ENCODE measurements at places on chromosomes 7 and 10.
A peak's percentile ranks its signal among the peaks of the same experiment; 100 is the strongest.

- DNase-seq = no peak
Measured at GRCh38 chr7:36513393-36513792, 123.7 kb downstream of the ANLN start.

DNA sequence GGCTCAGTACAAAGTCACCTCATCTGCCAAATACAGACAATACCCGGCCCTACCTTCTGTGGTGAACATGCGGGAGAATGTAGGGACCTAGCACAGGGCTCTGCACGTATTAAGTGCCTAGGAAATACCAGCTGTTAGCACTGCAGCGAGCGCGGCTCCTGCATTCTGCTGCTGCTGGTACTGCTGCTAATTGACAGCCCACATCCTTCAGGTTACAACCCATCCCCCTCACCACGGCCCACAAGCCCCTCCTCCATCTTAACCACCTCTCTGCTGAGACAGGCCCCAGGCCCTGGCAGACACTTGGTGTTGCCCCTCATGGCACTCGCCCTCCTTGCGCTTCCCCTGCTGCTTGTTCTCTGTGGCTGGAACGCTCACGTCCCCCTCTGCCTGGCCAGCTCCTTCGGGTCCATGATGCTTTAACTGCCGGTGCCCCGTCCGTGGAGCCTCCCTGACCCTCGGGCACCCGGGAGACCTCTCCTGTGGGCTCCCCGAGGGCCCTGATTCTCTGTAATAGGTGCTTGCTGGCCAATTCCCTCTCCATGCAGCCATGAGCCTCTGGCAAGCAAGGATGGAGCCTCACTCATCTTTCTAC lies 53.3 kb upstream of the LOXL4 start:
- DNase-seq = no peak

DNA sequence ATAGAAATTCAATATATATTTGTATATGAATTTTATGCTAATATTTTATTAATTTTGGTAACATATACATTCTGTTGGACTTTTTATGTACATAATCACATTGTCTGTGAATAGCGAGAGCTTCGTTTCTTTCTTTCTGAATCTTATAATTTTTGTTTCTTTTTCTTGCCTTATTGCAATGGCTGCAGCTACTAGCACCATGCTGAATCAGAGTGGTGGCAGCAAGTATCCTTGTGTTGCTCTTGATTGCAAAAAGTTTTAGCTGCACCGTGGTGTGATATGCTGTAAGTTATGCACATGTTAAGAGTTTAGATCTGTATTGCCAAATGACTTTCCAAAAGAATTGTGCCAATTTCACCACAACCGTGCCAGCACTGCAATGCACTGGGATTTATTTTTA lies 32.6 kb downstream of the ELFN1 start:
- DNase-seq = no peak

- peak; percentile 35 for DNase-seq
Measured at GRCh38 chr7:99949645-99950228, 20.3 kb upstream of the GJC3 start.

- DNase-seq = no peak
Measured at GRCh38 chr7:51250512-51250911, 66.1 kb downstream of the COBL start.

- DNase-seq = no peak
Measured at GRCh38 chr10:123938890-123939289, 47.3 kb upstream of the CPXM2 start.

- DNase-seq = peak; percentile 17
Measured at GRCh38 chr7:112970771-112971170, 115.9 kb downstream of the GPR85 start.

GRCh38 chr7:91383053-91383904 lies 119.0 kb downstream of the FZD1 start:
- no peak for DNase-seq

- no peak for DNase-seq
Measured at GRCh38 chr7:55784151-55784550, 78.4 kb downstream of the SEPTIN14 start.

DNA sequence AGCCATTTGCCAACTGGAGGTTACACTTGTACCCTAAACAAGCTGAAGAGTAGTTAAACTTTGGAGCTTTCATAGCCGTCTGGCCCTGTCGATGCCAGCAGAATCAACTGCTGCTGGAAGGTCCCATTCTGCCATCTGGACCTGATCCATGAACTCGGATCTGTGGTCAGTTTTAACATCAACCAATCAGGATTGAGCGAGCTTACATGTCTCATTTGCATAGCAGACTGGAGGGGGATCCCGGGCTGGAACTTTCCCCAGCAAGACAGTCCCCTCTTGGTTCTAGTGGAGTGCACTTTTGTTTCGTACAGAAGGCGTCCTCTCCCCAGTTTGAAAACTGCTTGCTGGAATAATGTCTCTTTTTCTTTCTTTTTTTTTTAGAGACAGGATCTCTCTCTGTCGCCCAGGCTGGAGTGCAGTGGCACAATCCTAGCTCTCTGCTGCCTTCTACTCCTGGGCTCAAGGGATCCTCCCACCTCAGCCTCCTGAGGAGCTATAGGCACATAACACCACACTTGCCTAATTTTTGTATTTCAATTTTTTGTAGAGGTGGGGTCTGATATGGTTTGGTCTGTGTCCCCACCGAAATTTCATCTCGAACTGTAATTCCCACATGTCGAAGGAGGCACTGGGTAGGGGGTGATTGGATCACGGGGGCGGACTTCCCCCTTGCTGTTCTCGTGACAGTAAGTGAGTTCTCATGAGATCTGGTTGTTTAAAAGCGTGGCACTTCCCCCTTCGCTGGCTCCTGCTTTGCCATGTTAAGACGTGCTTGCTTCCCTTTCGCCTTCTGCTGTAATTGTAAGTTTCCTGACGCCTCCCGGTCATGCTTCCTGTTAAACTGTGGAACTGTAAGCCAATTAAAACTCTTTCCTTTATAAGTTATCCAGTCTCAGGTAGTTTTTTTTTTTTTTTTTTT lies 42.8 kb upstream of the SEPHS1 start:
- peak; percentile 44 for DNase-seq

- no peak for DNase-seq
Measured at GRCh38 chr7:129315960-129316359, 91.1 kb downstream of the AHCYL2 start.

DNA sequence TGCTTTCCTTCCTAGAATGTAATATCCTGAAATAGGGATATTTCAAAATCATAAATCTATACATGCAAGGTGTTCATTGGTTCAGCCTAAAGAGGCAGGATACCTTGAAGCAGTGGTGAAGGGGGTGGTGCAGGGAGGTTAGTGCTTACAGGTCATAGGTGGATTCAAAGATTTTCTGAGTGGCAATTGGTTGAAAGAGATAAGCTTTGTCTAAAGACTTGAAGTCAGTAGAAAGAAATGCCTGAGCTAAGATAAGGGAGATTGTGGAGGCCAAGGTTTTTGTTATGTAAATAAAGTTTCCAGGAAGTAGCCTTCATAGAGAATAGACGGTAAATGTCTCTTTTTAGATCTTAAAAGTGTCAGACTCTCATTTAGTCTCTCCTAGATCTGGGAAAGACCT lies 741.2 kb upstream of the ZWINT start:
- DNase-seq = no peak

- no peak for DNase-seq
Measured at GRCh38 chr10:7409045-7409731, 1.6 kb downstream of the SFMBT2 start.

GRCh38 chr7:155994279-155994811 lies 182.1 kb upstream of the SHH start:
- DNase-seq = no peak

GRCh38 chr10:29369419-29369818 lies 80.5 kb downstream of the LYZL1 start:
- no peak for DNase-seq

- no peak for DNase-seq
Measured at GRCh38 chr7:3027005-3027845, 16.4 kb downstream of the CARD11 start.

GRCh38 chr10:104120903-104121484 lies 977 bp upstream of the SFR1 start:
- DNase-seq = peak; percentile 98

DNA sequence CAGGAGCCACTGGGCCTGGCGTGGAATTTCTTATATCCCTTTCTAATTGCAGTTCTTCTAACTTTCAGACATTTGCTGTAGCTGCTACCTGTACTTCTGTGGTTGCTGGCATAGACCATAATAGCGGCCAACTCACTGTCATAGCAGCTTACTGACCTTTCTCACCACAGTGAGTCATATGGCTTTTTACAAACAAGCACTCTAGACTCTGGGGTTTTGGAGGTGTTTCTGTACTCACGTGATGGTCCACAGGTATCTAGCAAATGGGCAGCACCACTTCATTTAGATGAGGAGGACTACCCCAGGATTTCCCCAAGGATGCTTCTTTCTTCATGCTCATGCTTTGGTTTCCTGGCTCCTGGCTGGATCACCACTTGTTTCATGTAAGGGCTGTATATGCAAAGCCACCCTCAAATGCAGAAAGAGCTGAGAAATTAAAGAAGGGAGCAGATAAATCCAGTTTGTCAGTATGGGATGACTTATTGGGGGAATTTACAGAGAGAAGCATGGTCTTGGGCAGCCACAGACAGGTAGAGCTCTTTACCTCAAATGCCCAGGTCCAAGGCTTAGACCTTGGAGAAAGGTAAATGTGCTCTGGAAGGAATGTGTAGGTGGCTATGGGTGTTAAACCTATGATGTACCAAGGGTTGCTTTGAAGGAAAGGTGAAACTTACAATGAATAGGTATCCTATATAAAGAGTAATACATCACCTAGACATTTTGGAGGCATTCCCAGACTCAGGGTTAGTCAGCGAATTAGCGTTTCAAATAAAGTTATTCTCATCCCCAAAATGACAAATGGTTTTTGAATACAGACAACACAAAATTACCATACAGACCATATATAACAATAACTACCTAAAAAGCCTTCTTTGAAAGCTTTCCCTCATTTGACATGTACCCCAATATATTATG lies 15.9 kb upstream of the SLC25A16 start:
- peak; percentile 67 for DNase-seq

DNA sequence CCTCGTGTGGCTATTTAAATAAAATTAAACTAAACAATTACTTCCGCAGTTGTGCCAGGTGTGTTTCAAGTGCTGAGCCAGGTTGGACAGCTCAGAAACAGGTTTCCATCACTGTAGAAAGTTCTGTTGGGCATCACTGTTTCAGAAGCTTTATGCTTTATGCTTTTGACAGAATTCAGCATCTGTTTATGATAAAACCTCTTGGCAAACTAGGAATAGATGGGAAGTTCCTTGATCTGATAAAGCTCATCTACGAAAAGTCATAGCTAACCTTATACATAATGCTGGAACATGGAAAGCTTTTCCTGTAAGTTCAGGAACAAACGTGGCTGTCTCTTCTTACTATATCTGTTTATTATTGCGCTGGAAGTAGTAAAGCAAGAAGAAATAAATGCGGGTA lies 143.4 kb downstream of the DOCK1 start:
- DNase-seq = no peak

GRCh38 chr10:12218991-12219390 lies 23.0 kb downstream of the CDC123 start:
- no peak for DNase-seq

DNA sequence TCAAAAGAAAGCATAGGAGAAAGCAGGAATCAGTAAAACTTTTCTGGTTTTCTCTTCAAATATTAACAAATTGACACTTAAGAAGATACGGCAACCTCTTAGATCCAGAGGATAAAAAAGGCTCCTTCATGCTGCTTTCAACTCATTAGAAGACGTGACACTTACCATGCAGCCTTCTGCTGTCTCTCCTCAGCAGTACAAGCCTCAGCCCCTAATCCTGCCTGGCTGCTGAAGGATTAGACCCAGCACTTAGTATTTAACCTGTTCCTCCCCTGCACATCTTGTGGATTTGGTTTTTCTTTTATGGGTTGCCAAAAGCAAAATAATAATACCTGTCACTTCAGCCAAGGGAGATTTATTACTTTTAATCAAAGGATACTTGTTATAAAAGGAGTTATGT lies 108.4 kb downstream of the LYZL1 start:
- no peak for DNase-seq

- no peak for DNase-seq
Measured at GRCh38 chr7:50856231-50856630, 73.5 kb upstream of the GRB10 start.

GRCh38 chr10:112953174-112954159 lies 3.4 kb downstream of the TCF7L2 start:
- DNase-seq = peak; percentile 52

- DNase-seq = no peak
Measured at GRCh38 chr10:20658158-20658557, 239.0 kb downstream of the NEBL start.

DNA sequence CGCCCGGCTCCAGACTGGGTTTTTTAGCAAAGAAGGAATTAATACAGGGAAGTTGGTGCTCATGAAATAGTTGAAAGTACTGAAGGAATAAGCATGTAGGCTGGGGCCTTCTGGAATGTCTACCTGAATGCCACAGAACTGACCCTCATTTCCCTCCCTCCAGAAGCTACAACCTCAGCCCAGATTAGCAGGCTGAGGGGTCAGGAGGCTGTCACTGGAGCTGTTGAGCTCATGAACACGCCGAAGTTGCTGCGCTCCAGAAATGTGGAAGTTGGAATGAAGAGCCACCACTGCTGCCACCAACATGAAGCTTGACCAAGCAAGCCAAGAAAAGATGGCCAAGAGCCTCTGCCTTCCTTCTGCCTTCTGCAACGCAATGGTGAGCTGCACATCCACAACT lies 52.2 kb upstream of the KMT2E start:
- no peak for DNase-seq

GRCh38 chr10:24706479-24707118 lies 17.1 kb downstream of the ARHGAP21 start:
- peak; percentile 48 for DNase-seq

GRCh38 chr7:47688311-47689100 lies 106.6 kb upstream of the TNS3 start:
- DNase-seq = no peak

GRCh38 chr10:76553263-76554032 lies 1084.2 kb downstream of the KCNMA1 start:
- DNase-seq = no peak

DNA sequence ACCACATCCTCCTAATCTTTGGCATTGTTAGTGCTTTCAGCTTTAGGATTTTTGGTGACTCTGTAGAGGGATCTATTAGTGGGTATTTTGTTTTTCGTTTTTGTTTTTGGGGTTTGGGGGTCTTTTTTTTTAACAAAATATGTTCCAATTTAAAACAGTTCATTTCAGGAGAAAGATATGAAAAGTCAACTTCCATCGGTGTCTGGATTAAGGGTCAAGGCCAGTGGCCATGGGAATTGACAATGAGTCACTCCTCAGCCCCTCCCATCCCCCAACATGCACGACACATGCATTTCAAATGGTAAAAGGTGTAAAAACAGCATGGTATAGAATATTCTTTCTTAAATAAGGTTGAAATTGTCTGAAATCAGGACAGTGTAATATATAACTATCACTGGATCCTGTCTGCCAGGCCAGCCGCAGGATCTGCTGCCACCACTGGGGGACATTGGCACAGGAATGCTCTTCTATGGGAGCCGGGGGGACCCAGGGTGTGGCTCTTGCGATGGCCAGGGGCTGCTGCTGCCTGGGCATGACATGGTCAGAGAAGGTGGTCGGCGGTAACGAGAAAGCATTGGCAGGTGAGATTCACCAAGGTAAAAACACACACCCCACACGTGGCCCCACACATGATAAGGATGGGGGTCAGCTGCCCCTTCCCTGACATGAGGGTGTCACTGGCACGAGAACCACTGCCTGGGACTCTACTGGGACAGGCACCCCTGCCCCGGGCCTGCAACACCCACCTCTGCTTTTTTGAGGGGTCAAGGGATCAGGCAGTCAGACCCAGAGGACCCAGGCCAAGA lies 126.2 kb upstream of the KCTD7 start:
- no peak for DNase-seq

GRCh38 chr7:30755384-30756154 lies 3.6 kb downstream of the INMT start:
- DNase-seq = no peak
